ENCODE measurements at places on chromosomes 5 and 9. TPM values are rescaled to one million over a fixed set of nuclear protein-coding genes. Genes with fewer than 3 reads are reported as not detected.

- DNase-seq: no peak
Measured at GRCh38 chr9:113949571-113950078, 73.5 kb downstream of the ZNF618 start.

DNA sequence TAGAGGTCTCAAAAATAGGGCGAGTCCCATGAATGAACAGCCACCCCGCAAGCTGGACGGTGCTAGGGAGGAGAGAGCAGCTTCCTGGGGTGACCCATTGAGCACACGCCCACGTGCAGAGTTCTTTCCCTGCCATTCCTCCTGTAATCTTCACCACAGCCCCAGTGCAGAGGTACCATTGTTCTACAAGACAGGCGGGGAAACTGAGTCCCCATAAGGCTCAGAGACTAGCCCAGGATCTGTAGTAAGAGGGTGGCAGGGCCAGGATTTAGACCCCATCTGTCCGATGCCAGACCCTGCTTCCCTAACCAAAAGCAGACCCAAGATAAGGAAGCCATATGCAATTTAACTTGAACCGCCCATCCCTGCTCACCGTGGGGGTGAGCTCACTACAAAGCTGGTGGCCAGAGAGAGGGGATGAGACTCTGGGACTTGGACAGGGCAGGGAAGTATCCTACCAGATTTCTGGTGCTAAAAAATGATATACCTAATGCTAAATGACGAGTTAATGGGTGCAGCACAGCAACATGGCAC is 36.7 kb upstream of the ORM1 start:
- DNase-seq: peak; percentile 1

DNA sequence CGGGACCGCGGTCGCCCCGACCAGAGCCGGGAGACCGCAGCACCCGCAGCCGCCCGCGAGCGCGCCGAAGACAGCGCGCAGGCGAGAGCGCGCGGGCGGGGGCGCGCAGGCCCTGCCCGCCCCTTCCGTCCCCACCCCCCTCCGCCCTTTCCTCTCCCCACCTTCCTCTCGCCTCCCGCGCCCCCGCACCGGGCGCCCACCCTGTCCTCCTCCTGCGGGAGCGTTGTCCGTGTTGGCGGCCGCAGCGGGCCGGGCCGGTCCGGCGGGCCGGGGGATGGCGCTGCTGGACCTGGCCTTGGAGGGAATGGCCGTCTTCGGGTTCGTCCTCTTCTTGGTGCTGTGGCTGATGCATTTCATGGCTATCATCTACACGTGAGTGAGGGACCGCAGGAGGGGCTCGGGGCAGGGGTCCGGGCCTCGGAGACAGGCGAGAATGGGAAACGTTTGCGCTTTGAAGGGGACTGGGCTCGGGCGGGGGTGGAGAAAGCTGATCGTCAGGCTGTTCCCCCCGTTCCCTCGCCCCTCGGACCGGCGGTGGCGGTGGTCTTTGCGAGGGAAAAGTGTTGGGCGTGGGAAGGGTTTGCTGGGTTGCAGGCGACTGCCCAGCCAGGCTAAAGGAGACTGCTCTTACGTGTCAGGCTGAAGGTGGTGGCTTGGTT is 457 bp downstream of the UGCG start:
- peak; percentile 82 for DNase-seq

- no peak for DNase-seq
Measured at GRCh38 chr5:166961028-166961427, 1330.4 kb upstream of the WWC1 start.

DNA sequence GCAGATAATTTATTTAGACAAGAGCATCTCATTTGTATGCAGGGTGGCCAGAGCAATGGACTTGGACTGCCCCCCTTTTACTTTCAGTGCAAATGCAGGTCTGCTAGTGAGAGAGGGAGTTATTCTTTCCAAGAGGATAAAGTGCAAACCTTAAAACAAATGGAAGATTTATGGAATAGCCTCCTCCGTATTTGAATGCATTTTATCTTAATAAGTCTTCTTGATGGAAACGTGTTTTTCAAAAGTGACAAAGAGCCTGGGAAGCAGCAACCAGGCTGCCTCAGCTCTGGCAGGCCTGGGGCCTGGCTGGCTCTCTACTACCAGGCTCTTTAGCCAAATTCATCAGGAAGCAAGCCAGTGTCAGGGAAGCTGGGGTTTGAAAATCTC is 6.8 kb downstream of the NR2F1 start:
- DNase-seq: no peak

DNA sequence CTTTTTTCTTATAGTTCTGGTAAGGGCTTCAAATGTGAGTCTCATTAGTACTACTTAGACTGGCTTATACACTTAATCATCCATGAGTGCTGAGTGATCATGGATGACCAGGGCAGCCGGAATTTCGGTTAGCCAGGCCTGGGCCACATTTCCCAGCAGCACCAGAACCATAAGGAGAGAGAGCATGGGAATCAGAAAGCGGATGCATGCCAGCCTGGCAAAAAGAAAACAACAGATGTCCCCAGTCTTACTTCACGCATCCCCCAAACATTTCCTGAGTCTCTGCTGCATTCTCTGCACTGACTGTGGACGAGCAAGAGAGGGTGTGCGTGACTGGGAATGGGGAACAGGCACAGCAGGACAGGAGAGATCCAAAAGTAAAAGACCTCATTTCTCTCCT is 371.1 kb upstream of the ZNF608 start:
- no peak for DNase-seq

DNA sequence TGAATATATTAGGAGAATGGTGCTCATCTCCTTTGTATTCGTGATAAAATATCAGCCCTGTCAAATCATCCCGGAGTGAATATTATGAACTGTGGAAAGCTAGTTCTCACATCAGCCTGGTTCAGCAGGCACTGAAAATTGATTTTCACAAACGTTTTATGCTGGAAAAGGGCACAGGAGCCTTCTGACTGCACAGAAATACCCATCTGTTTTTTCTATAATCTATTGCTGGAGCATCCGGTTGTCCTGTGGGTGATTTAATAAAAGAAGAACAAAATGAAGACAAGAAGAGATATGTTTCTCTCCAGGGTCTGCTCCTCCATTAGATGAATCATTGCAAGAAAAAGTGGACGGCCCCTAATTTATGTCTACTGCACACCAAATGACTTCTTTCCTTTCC is 85.3 kb downstream of the PRLR start:
- no peak for DNase-seq

The LCN15 gene
- total RNA-seq: 2.8 TPM

Data from heart left ventricle (tissue), 16 donors.